PC-9 (cell line): ENCODE measurements at places on chromosomes 5 and 9. TPM values are rescaled to one million over a fixed set of nuclear protein-coding genes. Genes with fewer than 3 reads are reported as not detected.
A peak's percentile ranks its signal among the peaks of the same experiment; 100 is the strongest.

RETREG1 gene
- total RNA-seq = 5.6 and 9.7 TPM in 2 replicates

- H3K27me3 ChIP-seq = no peaks in the 10 kb centered on the region
- H3K4me1 ChIP-seq = no peaks in the 10 kb centered on the region
- DNase-seq = no peak
- no peaks in the 10 kb centered on the region for H3K36me3 ChIP-seq
- no peak overlapping the region for H3K27ac ChIP-seq
These were observed 288.6 kb downstream of the ELAVL2 start for GRCh38 chr9:23537192-23538066.

DNA sequence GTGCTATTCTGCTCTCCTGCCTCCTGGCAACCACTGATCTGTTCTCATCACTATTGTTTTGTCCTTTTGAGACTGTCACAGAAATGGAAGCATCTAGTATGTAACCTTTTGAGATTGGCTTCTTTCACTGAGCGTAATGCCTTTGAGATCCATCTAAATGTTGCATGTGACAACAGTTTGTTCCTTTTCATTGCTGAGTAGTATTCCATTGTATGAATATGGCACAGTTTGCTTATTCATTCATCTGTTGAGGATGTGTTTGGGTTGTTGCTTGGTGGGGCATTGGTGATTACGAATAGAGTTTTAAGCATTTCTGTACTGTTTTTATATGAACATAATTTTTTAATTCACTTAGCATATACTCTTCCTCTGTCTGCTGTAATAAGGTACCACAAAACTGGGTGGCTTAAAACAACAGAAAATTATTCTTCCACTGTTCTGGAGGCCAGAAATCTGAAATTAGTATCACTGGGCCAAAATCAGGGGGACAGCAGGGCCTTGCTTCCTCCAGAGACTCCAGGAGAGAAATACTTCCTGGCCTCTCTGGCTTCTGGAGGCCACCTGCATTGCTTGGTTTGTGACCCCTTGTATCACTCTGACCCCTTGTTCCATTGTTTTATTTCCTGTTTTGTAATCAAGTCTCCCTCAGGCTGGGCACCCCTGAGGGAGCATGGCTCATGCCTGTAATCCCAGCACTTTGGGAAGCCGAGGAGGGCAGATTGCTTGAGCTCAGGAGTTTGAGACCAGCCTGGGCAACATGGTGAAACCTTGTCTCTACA lies 53.0 kb downstream of the EXOSC2 start:
- no peak overlapping the region for H3K4me3 ChIP-seq
- no peak for DNase-seq
- H3K27me3 ChIP-seq = no peaks in the 10 kb centered on the region
- H3K36me3 ChIP-seq = no peaks in the 10 kb centered on the region
- no peak overlapping the region for H3K27ac ChIP-seq

DNA sequence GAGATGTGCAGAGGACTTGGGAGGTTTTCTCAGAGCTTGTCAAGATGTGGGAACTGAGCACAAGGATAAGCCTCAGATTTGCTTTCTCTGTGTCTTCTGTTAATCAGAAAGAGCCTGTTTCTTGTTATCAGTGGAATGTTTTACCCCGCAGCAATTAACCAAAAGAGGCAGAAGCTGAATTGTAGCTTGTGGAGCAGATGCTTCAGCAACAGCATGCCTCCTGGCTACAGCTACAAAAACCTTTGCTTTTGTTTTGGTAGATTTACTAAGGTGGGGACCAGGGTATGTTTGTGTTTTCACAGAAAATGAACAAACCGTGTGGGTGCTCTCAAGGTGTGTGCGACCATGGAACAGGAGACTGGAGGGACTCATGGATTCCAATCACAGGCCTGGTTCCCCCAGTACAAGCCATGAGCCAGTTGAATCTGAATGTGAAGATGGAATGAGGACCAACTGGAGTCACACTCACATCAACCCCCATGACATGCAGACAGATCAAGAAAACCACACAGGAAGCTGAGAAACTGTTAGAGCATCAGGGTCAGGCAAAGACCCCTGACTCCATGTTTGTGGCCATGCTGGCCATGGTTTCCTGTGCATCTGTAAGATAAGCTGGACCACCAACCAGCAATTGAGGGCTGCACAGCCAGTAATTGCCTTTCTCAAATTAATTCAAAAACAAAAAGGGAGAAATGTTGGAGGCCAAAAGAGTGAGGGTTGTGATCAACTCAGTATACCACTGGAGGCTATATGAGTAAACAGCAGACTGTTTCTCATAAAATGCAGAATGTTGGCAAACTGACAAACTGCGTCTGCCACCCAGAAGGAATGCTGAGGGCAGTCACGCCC lies 6.9 kb downstream of the UGT3A2 start:
- H3K27me3 ChIP-seq = peaks cover 30% of the 10 kb centered on the region; the same call in 1 of the 2 replicates
- no peak overlapping the region for H3K4me3 ChIP-seq
- peak; percentile 70 for DNase-seq
- no peaks in the 10 kb centered on the region for H3K36me3 ChIP-seq
- H3K4me1 ChIP-seq = no peaks in the 10 kb centered on the region; the same call in 1 of the 2 replicates
